ENCODE measurements at places on chromosomes 11 and 22.

GRCh38 chr11:131397675-131398074 is 27.3 kb downstream of the NTM start:
- DNase-seq: no peak

DNA sequence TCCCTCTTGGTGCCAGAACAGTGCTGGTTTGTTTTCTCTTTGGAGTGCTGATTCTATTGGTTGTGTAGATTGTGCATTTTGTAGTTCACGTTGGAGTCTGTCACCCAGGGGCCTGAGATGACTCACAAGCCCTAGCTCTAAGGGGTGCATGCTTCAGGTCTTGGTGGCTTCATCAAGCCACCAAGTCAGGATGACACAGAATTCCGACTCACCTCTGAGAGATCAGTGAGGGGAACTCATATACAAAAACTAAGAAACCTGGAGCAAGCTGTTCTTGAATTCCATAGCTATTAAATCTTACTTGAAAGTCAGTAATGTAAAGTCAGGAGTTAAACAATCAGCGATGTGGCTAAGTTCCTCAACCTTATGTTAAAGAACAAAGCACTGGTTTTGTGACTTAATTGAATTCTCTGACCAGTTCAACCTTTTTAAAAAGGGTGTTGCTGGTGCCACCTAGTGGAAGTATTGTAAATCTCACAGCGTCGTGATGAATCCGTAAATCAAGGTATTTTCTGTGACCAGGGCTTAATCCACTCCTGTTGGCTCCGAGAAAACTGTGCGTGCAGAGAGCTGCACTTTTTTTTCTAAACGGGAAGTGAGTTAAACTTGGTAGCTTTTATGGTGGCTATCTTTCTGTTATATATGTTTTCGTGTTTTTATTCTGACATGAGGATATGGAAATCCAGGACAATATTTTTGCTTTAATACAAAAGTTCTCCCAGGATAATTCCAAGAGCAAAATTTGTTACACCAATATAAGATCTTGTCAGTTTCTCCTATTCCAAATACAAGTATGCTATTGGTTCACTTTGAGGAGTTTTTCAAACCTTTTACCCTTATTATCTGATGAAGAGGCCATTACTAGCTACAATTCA is 14.6 kb downstream of the MMP13 start:
- peak; percentile 47 for DNase-seq

DNA sequence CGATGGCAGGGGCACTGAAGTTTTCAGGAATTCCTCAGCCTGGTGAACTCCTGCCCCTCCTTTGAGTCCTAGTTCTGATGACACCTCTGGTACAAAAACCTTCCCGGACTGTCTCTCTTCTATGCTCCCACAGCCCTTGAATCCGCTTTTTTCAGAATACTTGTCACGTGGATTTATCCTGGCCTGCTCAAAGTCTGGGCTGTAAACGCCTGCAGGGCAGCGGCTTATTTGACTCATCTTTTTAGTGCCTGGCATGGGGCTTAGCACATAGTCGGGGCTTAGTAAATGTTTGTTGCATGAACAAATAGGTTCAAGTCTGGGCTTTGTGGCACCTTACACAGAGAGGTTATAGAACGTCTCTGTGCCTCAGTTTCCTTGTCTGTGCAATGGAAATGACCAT is 13.4 kb upstream of the KCNJ11 start:
- DNase-seq: no peak

- no peak for DNase-seq
These were observed 39.8 kb upstream of the SHISAL1 start for GRCh38 chr22:44352378-44353035.

DNA sequence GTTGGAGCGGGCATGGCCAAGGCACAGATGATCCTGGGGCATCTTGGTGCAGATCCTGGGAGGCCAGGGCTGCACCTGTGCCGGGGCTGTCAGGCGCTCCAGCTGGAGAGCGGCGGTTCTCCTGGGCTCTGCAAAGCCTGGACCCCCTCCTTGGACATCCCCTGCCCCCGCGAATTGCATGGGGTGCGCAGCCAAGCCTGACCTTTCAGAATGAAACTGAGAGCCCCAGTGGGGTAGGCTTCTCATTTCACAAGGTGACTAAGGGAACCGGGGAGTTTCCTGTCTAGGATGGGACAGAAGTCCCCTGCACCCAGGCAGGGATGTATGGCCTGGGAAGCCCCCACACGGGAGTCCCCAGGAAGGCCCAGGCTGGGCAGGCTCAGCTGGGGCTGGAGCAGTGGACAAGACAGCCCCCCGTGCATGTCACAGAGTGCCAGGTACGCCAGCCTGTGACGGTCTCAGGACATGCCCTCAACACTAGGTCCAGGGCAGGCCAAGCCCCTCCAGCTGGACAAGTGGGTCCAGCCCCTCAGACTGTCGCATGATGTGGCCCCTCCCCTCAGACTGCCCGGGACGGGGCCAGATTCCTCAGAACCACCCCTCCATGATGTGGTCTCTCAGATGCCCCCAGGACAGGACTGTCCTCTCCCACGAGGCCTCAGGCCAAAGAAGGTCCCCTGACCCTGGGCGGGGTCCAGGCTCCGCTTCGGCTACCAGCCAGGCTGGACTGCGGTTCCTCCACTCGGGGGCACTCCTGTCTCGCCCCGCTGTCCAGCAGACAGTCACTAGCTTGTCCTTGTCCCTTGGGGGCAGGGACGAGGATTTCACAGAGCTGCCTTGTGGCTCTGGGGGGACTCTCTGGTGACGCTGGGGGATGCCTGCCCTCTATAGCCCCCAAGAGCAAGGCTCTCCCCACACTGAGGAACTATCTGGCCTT is 2.3 kb downstream of the LSP1 start:
- DNase-seq: no peak

DNA sequence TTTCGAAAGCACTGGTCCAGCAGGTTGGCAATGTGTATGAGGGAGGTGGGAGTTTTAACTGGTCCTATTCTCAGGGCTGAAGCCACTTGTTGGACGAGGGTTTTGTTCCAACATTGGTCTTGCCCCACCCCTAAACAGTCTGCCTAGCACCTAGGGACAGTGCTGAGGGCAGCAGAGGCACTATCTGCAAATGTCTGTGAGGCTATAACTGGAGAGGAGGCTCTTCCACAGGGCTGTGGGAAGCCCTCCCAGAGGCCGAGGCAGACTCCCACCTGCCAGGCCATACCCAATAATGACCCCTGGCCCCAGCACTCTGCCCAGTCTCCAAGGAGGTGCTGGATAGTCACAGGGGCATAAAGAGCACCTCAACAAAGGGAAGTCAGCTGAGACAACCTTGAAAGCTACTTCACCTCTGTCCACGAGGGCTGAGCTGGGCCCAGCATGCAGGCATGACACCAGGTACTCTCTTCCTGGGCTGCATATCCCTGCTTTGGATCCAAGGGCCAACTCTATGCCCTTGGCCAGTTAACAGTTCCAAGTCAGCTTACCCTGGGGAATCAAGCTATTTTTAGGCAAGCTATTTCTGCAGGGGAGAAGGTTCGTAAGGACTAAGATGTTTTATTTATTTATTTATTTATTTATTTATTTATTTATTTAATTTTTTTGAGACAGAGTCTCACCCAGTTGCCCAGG is 40.2 kb upstream of the SLC25A1 start:
- no peak for DNase-seq

DNA sequence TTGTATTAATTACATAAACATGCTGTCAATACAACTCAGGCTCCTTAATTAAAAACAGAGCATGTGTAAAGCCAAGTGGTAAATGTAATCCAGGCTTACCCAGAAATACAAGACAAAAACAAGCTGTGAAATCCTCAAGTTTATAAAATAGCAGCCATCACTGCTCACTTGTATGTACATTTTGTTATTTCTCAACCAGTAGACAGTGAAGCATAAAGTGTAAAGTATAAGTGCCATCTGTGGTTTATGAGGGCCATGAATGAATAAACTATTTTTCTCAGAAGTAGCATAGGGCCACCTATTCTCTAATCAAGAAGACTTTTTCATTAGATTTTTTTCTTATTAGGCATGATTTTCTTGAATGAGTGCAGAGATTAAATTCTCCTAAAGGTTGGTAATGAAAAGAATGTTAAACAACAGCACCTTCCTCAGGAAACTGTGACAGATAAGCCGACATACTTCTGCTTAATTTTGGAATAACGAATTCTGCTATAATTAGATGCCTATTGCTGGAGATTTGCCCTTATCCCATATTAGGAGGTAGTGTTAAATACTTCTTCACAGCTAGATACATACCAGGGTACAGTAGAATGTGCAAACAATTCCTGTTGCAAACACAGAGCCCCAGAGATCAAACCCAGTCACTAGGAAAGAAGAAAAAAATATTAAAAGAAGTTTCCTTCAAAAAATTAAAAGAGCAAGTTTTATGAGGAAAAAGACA is 13.0 kb downstream of the SLC5A12 start:
- DNase-seq: no peak

- no peak for DNase-seq
These were observed 5.3 kb downstream of the SLC7A4 start for GRCh38 chr22:21026783-21027692.

DNA sequence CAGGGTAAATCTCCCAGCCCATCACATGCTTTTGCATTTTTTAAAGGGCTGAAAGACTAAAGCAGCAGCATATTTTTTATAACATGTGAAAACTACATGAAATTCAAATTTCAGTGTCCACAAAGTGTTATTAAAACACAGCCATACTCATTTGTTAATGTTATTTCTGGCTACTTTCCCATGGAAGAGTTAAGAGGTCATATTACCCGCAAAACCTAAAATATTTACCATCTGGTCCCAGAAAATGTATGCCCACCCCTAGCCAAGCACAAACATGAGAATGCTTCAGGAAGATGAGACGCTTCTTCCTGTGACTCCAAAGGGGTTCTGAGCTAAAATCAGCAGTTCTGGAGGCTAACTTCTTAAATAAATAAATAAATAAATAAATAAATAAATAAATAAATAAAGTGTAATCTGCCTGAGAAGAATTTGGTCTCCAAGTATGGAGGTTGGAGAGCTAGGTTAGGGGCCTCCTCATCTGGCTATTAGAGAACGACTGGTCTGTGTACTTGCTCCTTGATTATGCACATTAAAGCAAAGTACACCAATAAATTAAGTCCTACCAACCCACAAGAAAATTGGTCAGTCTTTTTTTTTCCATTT is 9.7 kb downstream of the IMMP1L start:
- DNase-seq: no peak

GRCh38 chr11:2521733-2522630 is 77.2 kb downstream of the KCNQ1 start:
- DNase-seq: no peak

GRCh38 chr11:86594746-86595145 is 77.7 kb downstream of the ME3 start:
- DNase-seq: no peak

DNA sequence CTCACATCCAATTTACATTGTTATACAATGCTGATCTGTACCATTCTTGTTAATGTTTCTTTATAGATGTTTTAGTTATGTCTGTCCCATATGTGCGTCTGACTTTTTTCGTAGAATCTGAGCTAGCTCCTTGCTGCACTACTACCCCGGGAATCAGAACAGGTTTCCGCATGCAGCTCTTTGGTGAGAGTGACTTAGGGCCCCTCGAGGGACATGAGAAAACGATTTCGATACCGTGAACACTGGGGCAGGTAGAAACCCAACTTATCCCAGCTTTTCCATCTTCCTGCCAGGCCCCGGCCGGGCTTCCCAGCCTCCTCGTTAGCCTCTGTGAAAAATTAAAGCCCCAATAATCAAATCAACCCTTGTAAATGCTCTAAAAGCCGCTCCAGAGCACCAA is 23.4 kb upstream of the PKNOX2 start:
- no peak for DNase-seq

All from Panc1 (cell line).